NCI-H345 (cell line): ENCODE measurements at places on chromosomes 13 and 19.

- DNase-seq = no peak
Measured at GRCh38 chr13:27806744-27807387, 14.6 kb downstream of the GSX1 start.

GRCh38 chr13:75324413-75324940, 157.5 kb downstream of the TBC1D4 start:
- DNase-seq = no peak

DNA sequence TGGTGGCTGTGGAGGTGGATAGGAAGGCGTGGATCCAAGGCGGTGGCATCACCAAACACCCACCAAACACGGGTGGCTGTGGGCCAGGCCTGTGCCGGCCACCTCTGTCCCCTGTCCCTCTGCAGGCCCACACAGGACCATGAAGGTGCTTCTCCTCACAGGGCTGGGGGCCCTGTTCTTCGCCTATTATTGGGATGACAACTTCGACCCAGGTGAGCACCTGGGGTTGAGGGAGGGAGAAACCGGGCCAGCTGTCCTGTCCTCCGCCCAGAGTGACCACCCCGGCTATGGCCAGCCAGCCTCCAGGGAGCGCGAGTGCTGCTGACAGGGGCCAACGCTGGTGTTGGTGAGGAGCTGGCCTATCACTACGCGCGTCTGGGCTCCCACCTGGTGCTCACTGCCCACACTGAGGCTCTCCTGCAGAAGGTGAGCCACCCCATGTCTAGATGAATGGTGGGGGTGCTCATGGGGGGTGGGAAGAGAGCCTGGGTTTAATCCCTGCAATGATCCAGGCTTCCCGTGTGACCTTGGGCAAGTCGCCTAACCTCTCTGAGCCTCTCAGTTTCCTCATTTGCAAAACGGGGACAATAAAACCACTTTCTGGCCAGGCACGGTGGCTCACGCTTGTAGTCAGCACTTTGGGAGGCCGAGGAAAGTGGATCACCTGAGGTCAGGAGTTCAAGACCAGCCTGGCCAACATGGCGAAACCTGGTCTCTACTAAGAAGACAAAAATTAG, 4.0 kb downstream of the HSD11B1L start:
- DNase-seq = no peak

DNA sequence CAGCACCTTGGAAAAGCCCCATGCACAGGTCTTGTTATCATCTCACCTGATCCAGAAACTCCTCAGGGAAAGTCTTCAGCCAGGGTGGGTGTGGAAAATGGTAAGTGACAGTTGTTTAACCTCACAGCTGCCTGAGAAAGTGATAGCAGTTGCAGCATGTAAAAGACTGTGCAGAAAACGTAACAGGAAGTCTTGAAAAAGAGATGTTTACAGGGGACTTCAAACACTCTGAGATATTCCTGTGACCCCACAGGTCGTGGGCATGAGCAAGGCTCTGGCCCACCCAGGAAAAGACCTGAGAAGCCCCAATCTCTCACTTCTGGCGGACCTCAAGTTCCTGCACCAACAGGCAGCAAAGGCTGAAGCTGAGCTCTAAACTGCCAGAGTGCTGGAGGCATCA, 826.9 kb downstream of the UQCRFS1 start:
- DNase-seq = no peak

DNA sequence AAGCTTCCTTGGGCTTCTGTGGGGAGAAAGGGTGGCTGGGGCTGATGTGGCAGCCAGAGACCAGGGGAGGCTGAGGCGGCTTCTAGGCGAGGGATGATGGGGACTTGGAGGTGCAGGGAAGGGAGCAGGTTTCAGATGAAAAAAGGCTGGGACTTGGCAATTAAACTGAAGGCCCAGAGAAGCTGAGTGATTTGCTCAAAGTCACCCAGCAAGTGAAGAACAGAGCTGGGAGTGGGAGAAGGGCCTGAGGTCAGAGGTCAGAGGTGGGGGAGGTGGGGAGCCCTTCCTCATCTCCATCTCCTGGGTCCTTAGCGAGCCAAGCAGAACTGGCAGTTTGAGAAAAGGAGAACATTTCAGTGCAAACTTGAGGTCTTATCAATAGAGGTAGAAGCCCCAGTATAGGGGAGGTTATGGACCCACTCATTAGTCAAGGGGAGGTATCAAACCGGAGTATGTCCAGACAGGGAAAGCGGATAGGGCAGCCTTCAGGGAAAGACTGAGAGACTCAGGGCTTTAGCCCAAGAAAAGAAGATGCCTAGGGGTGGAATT, 49.6 kb upstream of the NFIC start:
- DNase-seq = no peak

GRCh38 chr19:55015126-55015525, 22.9 kb downstream of the GP6 start:
- DNase-seq = no peak

- DNase-seq = no peak
Measured at GRCh38 chr13:110546378-110546777, 15.1 kb downstream of the RAB20 start.
